ENCODE measurements at places on chromosomes 2 and 18.

DNA sequence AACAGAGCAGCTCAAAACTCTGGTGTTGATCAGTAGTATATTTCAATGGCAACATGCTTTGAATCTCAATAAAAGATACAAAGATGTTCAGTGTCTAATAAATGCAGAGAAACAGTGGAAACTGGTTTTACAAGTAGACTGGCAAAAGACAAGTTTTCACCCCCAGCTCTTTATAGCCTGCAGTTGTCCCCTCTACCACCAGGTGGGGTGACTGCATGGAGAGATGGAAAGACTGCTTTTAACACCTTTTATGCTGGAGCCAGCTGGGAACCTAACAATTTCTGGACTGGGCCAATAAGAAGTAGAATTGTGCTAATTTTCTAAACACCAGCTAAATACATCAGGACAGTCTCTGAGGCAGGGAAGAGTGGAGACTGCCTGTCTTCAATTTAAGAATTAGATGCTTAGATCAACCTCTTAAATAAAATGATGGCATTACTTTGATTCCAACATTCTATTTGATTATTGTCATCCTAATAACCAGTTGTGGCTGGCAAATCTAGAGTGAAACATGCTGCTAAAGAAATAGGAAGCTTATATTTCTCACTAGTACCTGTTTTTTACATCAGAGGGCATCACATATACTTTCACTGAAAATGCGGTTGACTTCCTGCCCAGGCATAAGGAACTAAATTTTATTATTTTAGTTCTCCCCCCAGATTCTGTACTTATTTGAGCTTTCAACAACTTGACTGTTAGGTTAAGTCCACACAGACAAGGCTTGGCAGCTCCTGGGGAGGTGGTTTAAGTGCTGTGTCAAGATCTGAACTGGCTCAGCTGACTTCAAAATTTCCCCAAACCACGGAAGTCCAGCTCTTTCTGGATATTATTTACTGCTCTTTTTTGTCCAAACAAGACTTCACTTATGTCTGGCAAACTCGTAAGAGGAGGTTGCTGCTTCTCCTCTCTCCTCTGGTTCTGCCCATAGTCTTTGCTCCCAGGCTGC lies 140.5 kb downstream of the TPGS2 start:
- peak; percentile 22 for DNase-seq

- peak; percentile 32 for DNase-seq
These were observed 58.9 kb upstream of the STON1 start for GRCh38 chr2:48471048-48471474.

GRCh38 chr2:127174640-127175039 lies 45.5 kb downstream of the CYP27C1 start:
- no peak for DNase-seq

DNA sequence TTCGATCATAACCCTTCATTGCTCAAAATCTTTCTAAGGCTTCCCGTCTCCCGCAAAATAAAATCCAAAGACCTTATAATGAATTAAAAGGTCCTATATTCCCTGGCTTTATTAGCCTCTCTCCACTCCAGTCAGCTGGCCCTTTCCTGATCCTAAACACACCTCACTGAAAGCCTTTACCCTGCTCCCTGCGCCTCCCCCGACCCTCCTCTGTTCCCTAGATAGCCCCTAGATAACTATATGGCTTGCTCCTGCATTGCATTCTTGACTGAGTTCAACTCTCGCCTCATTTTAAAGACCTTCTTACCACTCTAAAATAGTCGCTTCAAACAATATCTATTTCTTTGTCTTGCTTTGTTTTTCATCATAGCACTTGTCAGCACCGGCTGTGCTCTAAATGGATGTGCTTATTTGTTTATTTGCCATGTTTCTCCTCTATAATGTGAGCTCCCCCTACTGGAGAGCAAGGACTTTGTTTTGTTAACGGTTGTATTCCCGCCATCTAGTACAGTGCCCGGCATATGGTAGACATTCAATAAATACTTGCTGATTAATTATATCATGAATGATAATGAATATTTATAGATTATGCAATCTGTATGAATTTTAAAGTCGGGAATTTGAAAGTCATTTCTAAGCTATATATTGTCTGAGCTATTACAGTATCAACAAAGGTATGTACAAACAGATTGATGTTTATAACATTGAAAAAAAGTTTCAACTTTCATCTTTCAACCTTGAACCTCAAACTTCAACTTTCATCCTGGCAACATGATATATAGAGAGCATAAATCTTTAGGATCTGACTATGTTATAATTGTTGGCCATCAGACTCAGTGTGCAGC lies 32.4 kb upstream of the VIT start:
- DNase-seq = peak; percentile 19

DNA sequence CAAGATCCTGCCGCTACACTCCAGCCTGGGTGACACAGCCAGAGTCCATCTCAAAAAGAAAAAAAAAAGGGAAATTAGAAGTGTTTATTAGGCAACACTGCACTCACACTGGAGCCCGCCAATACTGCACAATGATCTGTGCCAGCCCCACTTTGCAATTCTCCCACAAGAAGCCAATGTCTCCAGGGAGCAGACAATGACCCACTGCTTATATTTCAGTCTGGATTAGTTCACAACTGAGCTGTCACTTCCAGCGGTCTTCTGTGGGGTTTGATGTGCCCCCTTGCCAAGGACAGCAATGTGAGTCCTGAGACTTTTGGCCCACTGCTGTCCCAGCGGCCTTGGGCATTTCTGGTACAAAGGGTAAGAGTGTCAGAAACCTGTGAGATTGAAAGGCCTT lies 85.6 kb upstream of the PPM1B start:
- no peak for DNase-seq

GRCh38 chr2:219720956-219721355 lies 93.5 kb downstream of the SLC4A3 start:
- no peak for DNase-seq

DNA sequence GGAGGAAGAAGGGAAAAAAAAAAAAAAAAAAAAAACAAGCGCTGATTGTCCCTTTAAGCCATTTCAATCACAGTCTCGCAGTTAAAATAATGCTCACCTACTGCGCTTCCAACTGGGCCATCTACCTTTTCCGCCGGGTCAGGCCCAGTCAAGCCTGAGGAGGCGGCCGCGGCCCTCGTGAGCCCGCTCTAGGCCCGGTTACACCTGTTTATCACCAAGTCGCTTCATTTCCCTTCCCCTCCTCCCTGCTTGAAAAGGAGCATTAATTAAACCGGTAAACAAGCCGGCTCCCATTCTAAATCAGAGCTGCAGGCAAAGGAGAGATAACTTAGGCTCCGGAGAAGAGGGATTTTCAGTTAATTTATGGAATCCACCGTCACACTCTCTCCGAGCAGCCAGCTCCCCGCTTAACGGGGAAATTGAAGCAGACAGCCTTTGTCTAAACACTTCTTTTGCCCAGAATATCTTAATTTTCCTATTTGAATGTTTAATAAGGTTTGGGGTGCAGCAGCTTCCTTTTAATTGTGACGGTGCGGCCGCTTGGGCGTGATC lies 140.1 kb upstream of the SIX3 start:
- DNase-seq = no peak
